GM20000 (cell line): ENCODE measurements at places on chromosomes 2 and 18.

DNA sequence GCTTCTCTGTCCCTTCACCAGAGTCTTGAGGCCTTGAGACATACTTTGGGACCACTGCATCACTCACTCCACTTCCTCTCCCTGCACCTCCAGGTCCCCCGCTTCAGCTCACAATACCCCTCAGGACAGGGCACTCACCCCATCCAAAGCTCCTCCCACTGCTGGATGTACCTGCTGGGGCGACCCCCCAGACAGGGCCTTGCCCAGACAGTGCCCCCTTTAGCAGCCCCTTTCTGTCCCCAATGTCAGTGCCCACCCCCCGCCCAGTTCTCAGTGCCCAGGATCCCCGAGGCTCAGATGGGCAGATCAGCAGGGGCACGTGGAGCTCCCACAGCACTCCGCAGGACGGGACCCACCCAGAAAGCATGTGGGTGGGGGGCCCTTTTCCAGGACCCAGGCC is 23.8 kb upstream of the IMP4 start:
- DNase-seq: no peak

GRCh38 chr18:10965119-10965518 is 184.2 kb downstream of the PIEZO2 start:
- DNase-seq: no peak

- DNase-seq: no peak
These were observed 35.4 kb downstream of the PPP4R3B start for GRCh38 chr2:55581874-55582547.

DNA sequence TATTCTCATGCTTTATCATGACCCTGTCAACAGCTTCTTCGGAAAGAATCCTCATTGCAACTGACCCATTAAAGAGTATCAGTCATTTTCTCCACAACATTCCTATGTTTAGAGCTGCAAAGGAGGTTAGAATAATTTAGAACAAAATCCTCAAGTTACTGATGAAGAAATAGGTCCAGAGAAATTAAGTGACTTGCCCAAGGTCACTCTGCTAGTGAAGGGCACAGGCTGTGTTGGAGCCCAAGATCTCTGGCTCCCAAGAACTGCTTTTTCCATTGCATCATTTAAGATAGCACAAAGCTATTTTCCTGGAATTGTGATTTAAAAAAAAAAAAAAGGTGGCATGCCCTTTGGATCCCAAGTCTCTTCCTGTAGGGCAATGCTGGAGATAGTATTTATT is 9.6 kb downstream of the IRS1 start:
- no peak for DNase-seq

- DNase-seq: no peak
These were observed 6.3 kb downstream of the STARD7 start for GRCh38 chr2:96202152-96202854.
